Pancreas (tissue), 10 donors: ENCODE measurements at places on chromosomes 6 and 20. TPM values are rescaled to one million over a fixed set of nuclear protein-coding genes. Genes with fewer than 3 reads are reported as not detected.
A peak's percentile ranks its signal among the peaks of the same experiment; 100 is the strongest.

GRCh38 chr6:111715321-111715720, 109.6 kb upstream of the TRAF3IP2 start:
- H3K27me3 ChIP-seq = no peaks in the 10 kb centered on the region
- no peak overlapping the region for H3K27ac ChIP-seq
- DNase-seq = no peak
- H3K4me3 ChIP-seq = no peak overlapping the region
- H3K36me3 ChIP-seq = no peaks in the 10 kb centered on the region
- peaks cover 6% of the 10 kb centered on the region for H3K4me1 ChIP-seq

- no peak overlapping the region for H3K4me3 ChIP-seq
- H3K36me3 ChIP-seq = no peaks in the 10 kb centered on the region
- no peak overlapping the region for H3K27ac ChIP-seq
- no peaks in the 10 kb centered on the region for H3K27me3 ChIP-seq
- DNase-seq = no peak
- no peaks in the 10 kb centered on the region for H3K4me1 ChIP-seq
These were observed 1007.5 kb downstream of the KIF16B start for GRCh38 chr20:15565786-15566185.

DNA sequence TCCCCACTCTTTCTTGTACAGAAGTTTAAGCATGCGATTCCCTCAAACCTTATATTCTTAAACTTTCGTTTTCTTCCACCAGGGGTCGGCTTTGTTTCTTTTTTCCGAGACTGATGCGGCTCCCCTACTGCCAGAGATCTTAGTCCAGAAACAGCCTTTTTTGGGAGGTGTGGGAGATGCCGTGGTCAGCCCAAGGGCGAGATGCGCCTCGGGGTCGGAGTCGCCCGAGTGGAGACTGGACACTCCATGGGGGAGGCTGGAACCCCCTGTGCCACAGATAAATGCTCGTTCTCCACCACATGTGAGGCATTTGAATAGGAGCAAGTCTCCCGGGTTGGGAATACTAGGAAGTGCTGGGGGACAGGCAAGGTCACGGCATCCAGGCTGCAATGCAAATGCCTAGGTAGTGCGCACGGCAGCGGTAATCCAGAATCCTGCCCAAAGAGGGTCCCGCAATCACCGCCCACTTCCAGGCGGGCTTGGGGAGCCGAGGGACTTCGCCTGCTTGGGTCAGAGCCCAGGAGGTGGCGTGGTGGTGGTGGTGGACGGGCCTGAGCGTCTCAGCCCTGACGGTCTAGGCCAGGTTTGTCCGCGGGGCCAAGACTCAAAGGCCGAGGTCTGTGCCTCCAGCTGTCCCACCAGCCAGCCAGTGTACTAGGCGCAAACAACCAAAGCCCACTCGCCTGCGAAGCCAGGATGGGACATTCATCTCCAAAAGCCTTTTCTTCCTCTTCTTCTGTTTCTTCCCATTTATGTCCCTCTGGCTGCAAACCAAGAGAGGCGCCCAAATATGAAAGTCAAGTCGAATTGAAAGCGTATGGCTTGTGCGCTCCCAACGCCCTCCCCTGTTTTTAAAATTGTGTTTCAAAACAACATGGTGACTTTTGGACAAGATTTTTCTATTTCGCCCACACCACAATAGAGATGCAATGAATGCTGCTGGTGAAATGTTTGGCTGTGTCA, 39.3 kb upstream of the OSTM1 start:
- H3K4me3 ChIP-seq = peak overlapping the region; percentile 45
- no peak overlapping the region for H3K27ac ChIP-seq
- peaks cover 9% of the 10 kb centered on the region for H3K27me3 ChIP-seq

DNA sequence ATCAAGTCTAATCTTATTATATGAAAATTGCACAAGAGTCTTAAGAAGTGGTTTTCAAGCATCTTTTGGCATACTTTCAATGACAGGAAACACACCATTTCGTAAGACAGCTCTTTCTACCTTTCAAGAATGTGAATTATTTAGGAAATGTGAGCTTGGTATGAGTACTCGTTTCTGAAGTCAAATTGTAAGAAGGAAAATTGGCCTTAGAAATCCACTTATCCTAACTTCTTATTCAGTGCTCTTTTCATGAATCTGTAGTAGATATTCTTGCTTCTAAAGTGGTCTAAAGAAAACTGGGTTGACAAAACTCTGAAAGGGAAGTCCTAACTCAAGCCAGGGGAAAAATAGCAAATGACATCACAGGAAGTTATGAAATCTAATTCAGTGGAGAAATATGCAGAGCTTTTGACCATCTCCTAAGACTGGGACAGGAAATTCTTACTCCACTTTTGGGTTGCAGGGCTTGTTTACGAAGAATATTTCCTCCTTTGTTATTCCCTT, 38.5 kb upstream of the OGFRL1 start:
- peak overlapping the region; percentile 9 for H3K27ac ChIP-seq
- H3K4me3 ChIP-seq = no peak overlapping the region
- no peaks in the 10 kb centered on the region for H3K4me1 ChIP-seq
- no peaks in the 10 kb centered on the region for H3K27me3 ChIP-seq

GRCh38 chr6:153160221-153160620, 29.1 kb upstream of the RGS17 start:
- no peaks in the 10 kb centered on the region for H3K4me1 ChIP-seq
- H3K27me3 ChIP-seq = no peaks in the 10 kb centered on the region
- no peak overlapping the region for H3K4me3 ChIP-seq

GRCh38 chr20:51360451-51361201, 181.9 kb downstream of the NFATC2 start:
- no peaks in the 10 kb centered on the region for H3K27me3 ChIP-seq
- DNase-seq = no peak
- H3K27ac ChIP-seq = no peak overlapping the region
- H3K36me3 ChIP-seq = no peaks in the 10 kb centered on the region
- no peaks in the 10 kb centered on the region for H3K4me1 ChIP-seq
- H3K4me3 ChIP-seq = no peak overlapping the region

DNA sequence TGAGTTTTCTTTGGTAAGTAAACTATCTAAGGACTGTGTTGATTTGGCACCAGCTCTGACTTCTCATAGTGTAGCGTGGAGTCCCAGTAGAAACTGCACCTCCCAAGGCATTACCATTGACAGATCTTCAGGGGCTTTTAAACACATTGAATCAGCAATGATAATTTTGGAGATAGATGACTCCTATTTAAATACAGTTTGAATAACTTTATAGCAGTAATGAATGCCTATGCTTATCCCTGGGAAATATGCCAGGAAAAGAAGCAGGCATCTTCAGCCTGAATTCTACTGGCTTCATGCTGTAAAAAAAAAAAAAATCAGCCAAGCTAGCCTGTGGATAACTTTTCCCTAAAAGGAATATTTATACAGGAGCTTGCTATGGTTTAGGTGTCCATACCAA, 895.9 kb downstream of the EYS start:
- H3K4me1 ChIP-seq = no peaks in the 10 kb centered on the region
- no peak overlapping the region for H3K27ac ChIP-seq
- H3K36me3 ChIP-seq = no peaks in the 10 kb centered on the region
- H3K27me3 ChIP-seq = no peaks in the 10 kb centered on the region

DNA sequence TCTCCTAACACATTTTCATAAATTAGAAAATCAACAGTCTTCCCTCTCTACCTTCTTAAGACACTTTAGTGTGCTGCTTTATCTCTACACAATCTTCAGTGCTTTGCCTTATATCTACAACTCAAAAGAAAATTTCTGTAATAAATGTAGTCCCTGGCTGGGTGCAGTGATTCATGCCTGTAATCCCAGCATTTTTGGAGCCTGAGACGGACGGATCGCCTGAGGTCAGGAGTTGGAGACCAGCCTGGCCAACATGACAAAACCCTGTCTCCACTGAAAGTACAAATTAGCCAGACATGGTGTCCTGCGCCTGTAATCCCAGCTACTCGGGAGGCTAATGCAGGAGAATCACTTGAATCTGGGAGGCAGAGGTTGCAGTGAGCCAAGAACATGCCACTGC, 9.7 kb upstream of the EDN1 start:
- no peak for DNase-seq
- no peaks in the 10 kb centered on the region for H3K27me3 ChIP-seq
- no peak overlapping the region for H3K4me3 ChIP-seq
- H3K4me1 ChIP-seq = peaks cover 8% of the 10 kb centered on the region
- no peak overlapping the region for H3K27ac ChIP-seq

STMND1 gene
- total RNA-seq = 1.3 TPM

OR2J3 gene
- total RNA-seq = not detected

DNA sequence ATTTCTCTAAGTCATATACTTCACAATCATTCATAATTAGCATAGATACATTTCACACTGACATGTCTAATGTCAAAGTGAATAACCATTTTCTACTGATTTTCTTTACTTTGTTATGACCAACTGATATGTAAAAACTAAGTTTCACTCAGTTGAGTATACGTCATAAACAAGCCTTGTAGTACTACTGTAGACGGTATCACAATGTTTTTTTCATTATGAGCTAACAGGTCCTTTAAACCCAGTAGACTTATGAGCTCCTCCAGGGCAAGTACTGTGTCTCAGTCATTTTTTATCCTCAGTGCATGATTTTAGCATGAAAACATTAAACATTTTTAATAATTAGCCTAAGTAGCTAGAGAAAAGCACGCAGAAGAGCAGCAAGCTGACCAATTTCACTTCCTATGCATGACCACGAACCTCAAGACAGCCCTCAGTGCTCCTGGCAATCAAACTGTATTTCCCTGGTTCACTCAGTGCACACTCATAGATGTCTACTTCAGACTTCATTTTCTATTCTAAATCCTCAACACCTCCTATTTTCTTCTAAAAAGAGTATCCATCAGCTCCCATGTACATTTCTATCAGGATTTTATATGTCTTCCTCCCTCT, 32.0 kb upstream of the TFAP2D start:
- no peak for DNase-seq
- no peak overlapping the region for H3K4me3 ChIP-seq
- H3K4me1 ChIP-seq = no peaks in the 10 kb centered on the region

EDN1 gene
- 16.0 TPM for total RNA-seq

GRCh38 chr6:41325446-41326066, 9.9 kb upstream of the NCR2 start:
- DNase-seq = no peak
- no peaks in the 10 kb centered on the region for H3K27me3 ChIP-seq
- no peaks in the 10 kb centered on the region for H3K4me1 ChIP-seq
- H3K4me3 ChIP-seq = no peak overlapping the region
- H3K27ac ChIP-seq = no peak overlapping the region
- H3K36me3 ChIP-seq = no peaks in the 10 kb centered on the region

DNA sequence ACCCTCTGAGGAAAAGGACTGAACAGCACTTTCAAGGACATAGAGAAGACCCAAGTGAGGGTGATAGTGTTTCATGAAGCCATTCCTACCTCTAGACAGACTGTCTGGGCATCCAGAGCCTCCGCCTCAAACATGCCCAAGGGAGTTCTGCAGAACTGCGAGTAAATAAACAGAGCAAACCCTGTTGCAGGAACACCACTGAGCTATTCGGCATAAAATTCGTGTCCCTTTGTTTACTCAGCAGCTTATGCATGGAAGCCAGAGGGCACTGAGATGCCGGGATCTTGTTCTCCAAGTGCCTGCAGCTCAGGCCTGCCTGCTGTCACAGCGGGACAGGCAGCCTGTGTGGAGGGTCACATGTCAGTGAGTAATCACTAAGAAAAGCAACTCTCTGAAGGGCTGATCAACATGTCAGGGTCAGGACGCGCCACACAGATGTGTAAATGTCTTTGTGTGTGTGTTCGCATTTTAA, 164.9 kb upstream of the HEY2 start:
- no peaks in the 10 kb centered on the region for H3K27me3 ChIP-seq
- no peaks in the 10 kb centered on the region for H3K36me3 ChIP-seq

DNA sequence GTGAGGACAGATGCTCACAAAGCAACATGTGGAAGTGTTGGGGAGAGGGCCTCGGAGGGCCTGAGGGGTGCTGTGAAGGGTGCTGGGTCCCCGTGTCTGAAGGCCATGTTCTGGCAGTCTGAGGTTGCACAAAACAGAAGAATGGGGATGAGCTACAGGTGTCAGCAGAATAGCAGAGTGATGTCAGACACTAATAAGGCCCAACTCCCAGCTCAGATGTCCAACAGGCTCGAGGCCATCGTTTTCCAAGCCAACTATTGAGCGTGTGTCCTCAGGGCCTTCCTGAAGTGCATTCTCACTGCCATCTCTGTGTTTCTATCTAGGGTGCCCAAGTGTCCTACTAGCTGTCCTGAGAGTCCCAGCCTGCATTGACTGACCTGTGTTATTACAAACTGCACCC, 7.9 kb downstream of the BFSP1 start:
- no peak for DNase-seq
- H3K4me3 ChIP-seq = no peak overlapping the region
- no peaks in the 10 kb centered on the region for H3K4me1 ChIP-seq
- H3K27ac ChIP-seq = no peak overlapping the region
- no peaks in the 10 kb centered on the region for H3K27me3 ChIP-seq
- no peaks in the 10 kb centered on the region for H3K36me3 ChIP-seq

DNA sequence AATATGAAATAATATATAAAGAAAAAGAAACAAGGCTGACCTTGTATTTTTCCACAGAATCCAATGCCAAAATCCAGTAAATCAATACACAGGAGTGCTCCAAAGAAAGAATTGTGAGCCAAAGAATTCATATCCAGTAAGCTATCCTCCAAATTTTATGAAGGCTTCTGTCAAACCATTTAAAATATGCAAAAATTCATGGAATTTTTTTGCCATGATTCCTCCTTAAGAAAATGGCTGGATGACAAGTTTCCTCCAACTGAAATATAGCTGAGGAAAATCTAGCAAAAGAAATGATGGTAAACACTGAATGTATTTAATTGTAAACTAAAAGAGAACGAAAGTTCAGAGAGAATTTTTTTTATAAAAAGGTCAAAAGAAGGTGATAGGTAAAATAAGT, 290.3 kb downstream of the UBE3D start:
- DNase-seq = no peak
- no peaks in the 10 kb centered on the region for H3K36me3 ChIP-seq
- no peak overlapping the region for H3K27ac ChIP-seq
- no peaks in the 10 kb centered on the region for H3K27me3 ChIP-seq
- H3K4me1 ChIP-seq = no peaks in the 10 kb centered on the region

PDYN gene
- total RNA-seq = not detected

DNA sequence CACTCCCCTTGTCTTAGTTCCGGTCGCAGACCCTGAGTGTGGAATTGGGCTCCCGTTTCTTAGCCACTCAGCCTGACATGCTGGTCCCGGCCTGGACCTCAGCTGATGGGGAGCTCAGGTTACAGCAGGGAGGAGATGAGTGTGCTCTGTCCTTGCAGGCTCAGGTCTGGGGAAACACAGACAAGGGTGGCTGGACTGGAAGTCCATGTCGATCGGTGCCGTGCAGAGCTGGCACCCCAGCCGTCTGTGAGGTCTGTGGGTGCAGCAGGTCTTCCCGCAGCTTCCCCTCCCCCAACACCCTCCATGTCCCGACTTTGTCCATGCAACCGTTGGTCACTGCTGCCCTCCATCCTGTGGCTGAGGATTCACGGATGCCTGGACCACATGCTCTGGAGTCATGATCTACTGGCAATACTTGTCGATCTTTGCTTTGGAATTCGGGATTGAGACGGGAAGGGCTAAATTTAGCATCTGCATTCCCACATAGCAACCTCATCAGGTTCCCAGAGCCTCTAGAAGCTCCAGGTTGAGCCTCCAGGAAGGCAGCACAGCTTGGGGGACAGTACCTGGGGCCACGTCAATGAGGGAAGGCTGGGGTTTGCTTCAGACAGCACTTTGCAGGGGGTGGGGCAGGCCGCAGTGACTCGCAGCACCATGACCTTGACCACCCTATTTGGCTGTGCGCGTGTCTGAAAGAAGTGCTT, 118.8 kb downstream of the PSMB1 start:
- H3K27me3 ChIP-seq = no peaks in the 10 kb centered on the region
- H3K4me1 ChIP-seq = no peaks in the 10 kb centered on the region
- no peaks in the 10 kb centered on the region for H3K36me3 ChIP-seq
- no peak for DNase-seq
- no peak overlapping the region for H3K27ac ChIP-seq
- H3K4me3 ChIP-seq = no peak overlapping the region
